ENCODE measurements at places on chromosomes 2 and 18.

DNA sequence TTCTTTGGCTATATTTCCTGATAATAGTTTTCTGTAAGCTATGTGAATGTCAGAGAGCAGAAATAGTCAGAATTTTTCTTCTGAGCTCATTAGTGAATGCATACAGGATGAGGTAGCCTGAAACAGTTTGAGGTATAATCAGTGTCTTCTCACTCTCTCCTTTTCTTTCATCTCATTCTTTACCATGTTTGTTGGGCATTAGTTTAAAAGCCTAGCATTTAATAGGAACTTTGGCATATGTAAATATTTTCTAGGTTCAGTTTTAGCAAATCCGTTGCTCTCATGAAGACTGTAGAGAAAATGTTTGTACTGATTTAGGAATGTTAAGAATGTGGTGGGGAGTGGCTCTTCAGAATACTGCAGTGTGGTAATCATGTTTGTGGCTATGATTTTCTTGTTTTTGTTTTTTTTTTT is 119.4 kb downstream of the PARD3B start:
- no peak for DNase-seq

DNA sequence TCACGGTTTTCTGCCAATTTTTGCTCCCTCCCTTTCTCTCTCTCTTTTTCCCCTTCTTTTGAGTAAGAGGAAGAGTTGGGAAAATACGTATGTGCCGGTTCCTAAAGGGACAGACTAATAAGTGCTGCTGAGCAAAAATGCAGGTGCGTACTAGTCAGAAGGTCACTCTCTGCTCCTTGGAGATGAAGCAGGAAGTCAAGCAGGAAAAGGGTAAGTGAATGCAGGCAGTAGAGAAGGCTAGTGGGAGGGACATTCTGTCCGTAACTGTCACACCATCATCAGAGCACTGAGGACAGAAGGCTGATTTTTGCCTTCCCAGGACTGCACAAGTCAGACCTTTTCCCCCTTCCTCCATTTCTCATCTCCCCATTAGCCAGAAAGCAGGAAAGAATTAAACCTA is 105.7 kb downstream of the CDH2 start:
- DNase-seq, result no peak

DNA sequence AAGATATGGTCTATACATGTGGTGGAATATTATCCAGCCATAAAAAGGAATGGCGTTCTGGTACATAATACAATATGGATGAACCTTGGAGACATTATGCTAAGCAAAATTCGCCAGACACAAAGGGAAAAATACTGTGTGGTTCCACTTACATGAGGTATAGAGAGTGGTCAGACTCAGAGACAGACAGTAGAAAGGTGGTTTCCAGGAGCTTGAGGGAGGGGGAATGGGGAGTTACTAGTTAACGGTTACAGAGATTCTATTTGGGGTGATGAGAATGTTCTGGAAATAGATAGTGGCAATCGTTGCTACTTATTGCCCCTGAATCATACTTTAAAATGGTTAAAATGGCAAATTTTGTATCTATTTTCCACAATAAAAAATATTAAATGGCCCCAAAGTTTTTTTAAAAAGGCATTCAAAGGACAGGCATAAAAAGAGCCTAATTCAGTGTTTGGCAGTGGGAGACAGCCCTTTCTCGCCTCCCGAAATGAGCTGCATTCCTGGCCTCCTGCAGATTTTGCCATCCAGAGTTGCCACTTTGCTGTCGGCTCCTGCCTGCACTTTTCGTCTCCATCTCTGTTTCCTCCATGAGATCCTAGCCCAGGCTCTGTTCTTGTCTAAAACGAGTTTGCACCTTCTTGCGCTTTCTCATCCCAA is 13.5 kb downstream of the TNFRSF11A start:
- no peak for DNase-seq

- DNase-seq, result no peak
These were observed 88.4 kb downstream of the ARHGAP15 start for GRCh38 chr2:143217512-143218115.

- DNase-seq, result no peak
These were observed 65.4 kb downstream of the TRPM8 start for GRCh38 chr2:233982421-233983121.

- peak; percentile 56 for DNase-seq
These were observed 76.0 kb downstream of the EMX1 start for GRCh38 chr2:72993147-72993932.

DNA sequence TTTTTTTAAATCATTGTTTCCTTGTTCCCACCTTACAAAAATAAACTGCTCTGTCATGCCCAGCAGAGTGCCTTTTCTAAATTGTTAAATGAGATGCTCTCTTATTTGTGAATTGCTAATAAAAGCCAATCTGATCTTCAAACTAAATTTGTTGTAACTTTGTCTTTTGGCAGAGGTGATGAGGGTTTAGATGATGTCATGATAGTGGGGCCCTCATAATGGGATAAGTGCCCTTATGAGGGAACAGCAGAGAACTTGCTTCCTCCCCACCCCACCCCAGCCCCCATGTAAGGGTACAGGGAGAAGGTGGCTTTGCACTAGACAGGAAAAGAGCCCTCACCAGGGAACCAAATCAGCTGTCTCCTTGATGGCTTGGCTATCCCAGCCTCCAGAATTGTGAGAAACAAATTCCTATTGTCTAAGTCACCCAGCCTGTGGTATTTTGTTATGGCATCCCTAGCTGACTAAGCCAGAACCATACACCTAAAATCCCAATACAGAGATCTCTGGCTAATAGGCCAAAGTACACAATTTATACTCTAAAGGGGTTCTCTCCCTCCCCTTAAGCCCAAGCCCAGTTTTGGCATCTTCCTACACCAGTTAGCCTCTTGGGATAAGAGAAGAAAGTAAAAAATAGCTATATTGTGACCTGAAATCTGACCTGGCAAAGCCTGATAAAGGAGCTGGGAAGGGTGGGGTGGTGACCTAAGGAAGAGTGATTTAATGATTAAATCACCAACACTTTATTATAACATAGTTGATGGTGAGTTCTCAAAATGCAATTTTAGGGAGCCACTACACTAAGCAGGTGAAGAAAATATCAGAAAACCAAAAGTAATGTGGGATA is 40.3 kb upstream of the HNRNPA3 start:
- no peak for DNase-seq

DNA sequence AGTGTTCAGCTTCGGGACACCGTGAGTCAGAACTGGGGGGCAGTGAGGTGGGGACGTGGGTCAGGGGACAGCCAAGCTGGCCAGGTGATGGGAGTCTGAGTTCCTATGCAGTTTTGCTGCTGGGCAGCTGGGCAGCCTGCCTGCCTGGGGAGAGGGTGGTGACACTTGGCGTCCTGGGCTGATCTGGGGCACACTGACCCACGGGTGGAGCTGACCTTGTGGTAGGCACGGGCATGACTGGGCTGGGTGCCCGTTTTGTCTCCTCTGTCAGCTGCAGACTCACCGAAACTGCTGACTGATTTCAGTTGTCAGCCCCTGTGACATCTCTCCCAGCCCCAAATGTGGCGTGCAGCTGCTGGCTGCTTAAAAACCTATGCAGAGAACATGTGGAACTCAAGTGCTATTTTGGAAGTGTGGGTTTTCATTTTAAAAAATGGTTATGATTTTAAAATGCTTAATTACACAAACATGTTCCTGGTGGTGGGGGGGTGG is 32.6 kb upstream of the E2F6 start:
- DNase-seq, result no peak

DNA sequence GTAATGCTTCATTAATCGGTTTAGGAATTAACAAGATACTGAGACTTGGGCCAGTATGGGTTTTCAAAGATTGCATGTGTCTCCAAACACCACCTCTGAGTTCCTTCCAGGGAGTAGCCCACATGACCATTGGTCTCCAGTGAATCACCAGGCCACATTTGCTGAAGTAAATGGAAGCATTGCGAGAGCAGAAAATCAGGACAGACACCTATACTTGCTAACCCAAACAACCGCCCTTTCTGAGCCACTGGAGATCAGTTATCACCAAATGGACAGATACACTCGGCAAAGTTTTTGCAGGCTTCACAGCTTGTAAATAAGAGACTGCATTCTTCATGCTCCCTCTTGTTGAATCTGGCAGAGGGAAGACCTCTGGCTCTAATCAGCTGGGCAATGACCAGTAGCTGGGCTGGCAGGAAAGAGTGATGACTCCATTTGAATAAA is 40.9 kb downstream of the GATA6 start:
- no peak for DNase-seq

DNA sequence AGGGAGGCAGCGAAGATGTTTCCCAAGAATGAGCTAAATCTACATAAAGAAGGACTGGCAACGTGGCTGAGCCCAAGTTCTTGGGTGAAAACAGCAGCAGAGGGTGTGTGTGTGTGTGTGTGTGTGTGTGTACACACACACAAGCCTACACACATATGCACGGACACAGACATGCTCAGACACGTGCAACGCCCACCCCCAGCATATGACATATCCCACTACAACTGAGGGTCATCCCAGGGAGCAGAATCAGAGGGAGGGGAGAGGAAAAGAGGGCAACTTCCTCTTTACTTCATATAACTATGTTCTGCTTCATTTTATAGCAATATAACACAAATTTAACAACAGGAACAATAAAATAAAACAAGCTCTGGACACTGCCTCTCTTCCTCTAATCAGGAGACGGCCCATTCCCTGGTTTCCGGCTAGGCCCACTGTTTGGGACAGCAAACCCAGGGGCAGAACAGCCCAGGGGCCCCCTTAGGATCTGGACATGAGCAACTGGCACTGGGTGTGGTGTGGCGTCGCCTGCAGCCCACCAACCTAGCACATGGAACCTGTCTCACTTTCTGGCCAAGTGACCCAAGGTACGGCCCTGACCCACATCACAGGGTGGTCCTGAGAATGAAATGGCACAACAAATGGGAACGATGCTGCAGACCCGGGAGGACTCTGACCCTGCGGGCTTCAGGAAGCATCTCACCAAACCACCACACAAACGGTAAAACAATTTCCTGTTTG is 25.0 kb downstream of the FAM178B start:
- no peak for DNase-seq

- DNase-seq, result no peak
These were observed 18.8 kb downstream of the KCNIP3 start for GRCh38 chr2:95315801-95316411.

DNA sequence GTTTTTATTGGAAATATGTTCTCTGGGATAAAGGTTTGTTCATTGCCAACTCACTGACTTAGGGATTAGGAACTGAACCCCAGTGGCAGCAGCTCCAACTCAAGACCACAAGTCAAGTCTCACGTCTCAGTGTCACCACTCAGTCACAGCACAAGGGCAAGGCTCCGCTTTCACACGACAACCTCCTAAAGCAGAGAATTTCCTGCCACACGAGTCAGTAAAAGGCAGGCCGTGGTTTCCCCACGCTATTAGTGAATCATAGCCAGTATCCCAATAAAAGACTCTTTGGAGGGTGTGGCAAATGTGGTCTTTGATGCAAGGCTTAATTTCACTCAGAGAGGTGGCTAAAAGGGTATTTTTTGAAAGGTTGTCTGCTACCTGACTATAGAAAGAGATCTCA is 57.6 kb downstream of the PIEZO2 start:
- DNase-seq, result no peak

DNA sequence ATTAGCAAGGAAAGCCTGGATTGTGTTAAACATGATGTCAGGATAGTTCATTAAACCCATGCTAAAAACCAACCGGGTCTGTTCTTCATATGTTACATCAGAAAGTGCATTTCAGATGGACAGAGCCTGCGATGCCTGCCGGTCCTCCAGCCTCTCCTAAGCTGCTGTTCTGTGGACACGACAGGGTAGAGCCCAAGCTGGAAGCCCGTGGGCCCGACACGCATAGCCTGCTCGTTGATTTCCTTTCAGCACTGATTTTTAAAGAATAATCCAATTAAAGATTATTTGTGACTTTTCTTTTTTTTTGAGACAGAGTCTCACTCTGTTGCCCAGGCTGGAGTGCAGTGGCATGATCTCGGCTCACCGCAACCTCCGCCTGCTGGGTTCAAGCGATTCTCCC is 797 bp downstream of the OR6B3 start:
- no peak for DNase-seq
